Kidney (tissue), 22 donors: ENCODE measurements at places on chromosomes 2 and 18. TPM values are rescaled to one million over a fixed set of nuclear protein-coding genes. Genes with fewer than 3 reads are reported as not detected.

GAREM2 gene
- 3.2 TPM for total RNA-seq

C2orf66 gene
- not detected for total RNA-seq

LYG2 gene
- not detected for total RNA-seq

PNO1 gene
- 13.4 TPM for total RNA-seq

CHRNG gene
- total RNA-seq, result not detected

ZNF512 gene
- 40.6 TPM for total RNA-seq

CERKL gene
- total RNA-seq, result 8.0 TPM

VSNL1 gene
- 0.44 TPM for total RNA-seq

OSR1 gene
- 1.6 TPM for total RNA-seq

OBSL1 gene
- 123 TPM for total RNA-seq

FEZ2 gene
- 46.4 TPM for total RNA-seq

GRCh38 chr2:235377176-235377575 lies 116.7 kb upstream of the AGAP1 start:
- no peak for DNase-seq

DNA sequence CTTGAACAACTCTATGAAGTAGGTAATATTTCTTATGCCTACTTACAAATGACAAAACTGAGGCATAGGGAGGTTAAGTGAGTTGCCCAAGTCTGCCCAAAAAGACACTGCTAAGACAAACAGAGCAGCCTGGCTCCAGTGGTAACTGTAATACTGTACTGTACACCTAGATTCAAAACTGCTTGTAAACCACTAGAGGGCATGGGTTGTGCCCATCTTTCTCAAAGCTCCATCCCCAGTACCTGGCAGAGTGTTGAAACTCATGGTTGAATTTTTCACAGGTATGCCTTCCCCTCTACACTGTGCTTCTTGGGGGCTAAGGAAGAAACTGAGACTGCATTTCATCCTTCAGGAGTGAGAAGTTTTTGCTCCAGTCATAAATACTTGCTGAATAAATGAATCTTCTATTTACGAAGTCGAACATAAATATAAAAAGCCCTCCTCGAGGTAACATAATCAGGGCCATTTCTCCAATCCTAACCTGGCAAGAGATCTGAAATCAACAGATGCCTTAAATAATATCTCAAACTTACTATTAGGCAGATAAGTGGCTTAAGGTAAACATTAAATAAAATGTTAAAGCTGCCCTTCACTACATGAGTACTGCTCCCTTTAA lies 2.0 kb downstream of the PPP4R1 start:
- DNase-seq, result peak; percentile 72

DNA sequence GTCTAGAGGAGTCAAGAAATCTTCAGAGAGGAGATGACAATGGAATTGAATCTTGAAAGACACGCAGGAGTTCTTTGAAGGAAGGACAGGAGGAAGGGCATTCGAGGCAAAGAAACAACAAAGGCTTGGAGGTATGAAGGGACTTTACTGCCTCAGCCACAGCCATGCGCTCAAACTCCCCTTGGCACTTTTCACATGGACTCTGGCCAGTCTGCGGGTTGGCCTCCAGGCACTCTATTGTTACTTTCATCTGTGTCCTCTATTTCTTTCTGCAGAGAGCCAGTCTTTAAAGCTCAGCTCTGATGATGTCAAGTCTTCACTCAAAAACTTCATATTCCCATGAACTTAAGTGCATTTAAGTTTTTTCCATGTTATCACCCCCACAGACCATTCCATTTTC lies 95.4 kb downstream of the ZAP70 start:
- DNase-seq, result no peak

GRCh38 chr2:2016651-2017311 lies 272.5 kb upstream of the PXDN start:
- no peak for DNase-seq

DNA sequence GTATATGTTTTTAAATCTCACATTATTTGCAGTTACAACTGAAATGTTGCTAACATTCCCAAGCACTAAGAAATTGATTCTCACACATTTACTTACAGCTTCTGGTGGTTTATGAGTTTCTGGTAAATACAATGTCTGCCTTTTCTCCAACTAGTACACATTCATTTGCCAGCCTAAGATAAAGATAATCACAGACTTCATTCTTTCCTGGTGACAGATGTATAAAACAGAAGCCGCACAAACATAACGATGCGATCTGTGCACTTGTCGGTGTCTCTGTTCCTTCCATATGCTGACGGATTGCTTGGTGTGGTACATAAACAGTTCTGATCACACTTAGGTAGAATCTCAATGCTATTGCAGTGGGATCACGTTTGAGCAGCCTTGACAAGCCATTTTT lies 100.4 kb upstream of the DDX18 start:
- no peak for DNase-seq

DNA sequence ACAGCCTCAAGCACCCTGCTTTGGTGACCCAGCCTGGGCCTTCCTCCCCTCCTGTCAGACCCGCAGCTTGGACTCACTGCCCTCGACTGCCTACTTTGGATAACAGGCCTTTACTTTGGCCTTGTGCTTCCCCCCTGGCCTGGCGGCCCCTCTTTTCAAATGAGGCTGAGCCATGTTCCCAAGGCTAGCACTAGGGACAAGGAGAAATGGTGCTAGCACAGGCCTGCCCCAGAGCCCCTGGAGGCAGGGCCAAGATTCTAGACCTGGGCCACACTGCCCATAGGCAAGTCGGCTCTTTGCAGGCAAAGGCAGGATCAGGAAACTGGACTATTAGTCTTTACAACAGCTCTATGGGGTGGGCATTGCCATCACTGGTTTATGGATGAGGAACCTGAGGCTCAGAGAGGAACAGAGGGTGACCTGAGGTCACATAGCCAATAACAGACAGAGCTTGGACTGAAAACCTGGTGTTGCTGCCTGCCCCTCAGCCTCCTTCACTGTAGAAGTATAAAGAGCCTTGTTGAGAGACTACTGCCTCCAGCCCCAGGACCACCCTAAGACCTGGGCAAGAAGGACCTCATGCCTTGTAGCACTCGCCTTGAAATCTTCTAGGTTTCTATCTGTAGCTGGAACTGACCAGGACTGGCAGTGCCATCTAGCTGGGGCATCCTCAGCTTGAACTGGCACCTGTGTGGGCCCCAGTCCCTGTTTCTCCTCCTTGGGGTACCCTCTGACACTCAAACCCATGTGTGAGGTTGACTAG lies 266.3 kb downstream of the DYSF start:
- DNase-seq, result no peak

DNA sequence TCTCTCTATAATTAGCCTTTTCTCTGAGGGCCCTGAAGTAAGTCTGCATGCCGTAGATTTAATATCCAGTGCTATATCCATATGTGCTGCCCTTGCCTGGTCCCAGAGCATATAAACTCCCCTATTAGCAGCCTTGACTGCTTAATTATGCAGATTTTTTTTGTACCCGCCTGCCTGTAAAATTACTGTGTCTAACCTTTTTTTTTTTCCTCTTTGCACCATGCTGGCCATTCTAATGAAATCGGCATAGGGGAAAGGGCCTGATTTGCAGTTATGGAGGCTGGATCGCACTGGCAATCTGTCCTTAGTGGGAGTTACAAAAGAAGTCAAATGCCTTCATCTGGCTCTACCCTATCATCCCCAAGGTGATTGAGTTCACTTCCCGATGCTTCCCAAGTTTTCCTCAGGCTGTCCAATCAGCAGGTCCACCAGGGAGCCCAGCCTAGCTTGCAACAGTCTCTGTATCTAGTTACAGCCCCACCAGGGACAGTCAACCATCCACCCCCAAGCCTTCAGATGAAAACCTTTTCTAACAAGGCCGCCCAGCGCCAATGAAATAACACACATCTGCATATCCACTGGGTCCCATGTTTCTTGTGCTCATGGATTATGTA lies 239.0 kb downstream of the ZNF521 start:
- no peak for DNase-seq

- DNase-seq, result no peak
Observed at GRCh38 chr2:49162151-49162550, 7.8 kb upstream of the FSHR start.

DNA sequence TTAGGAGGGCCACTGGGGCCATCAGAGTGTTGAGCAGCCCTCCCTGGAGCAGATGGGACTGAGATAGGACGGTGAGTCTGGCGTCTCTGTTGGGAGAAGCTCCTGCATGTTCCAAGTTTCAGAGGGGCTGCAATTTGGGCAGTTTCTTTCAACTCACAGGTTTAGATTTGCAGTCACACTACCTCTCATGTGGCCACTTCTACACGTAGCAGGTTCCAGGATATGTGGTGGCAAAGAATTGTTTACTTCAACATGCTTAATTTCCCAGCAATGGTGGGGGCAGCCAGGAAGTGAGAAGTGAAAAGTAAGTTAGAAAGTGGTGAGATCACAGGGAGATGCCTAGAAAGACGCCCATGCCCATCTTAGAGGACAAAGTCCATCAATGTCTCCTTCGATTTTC lies 9.3 kb downstream of the NCK2 start:
- DNase-seq, result no peak

GRCh38 chr18:54647176-54647575 lies 56.1 kb downstream of the DYNAP start:
- DNase-seq, result no peak

DNA sequence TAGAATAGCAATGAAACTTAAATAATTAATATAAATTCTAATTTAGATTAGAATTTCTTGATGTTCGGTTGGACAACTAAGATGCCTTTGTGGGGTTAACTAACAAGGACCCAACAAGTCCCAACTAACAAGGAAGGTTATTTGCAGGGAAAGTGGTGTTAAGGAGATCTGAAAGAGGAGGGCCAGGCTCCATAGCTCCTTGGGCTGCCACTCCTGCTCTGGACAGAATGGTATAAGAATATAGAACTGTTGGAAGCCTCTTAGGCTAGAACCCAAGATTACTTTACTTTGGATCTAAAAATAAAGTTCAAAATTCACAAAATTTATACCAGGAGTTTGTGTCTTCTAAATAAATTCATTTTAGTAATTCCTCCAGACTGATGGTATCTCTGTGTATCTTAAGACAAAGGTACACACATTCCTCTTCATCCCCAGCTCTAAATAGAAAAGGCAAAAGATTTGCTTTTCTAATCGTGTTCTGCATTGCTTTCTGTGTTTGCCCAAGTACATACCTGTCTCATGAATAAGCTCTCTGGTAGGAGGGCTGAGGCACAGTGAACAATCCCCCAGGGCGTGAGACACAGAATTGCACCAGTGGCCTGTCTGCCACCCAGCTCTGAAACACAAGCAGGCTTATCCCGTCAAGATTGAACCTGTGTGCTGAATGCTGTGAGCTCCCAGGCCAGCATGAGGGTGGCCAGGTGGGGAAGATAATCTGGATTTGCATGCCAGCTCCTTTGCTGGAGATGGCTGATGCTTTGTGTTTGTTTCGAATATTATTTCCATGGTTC lies 176.0 kb downstream of the ACKR3 start:
- no peak for DNase-seq

GRCh38 chr2:42813763-42814162 lies 21.4 kb upstream of the HAAO start:
- no peak for DNase-seq

GRCh38 chr2:161448431-161448830 lies 32.3 kb downstream of the TBR1 start:
- no peak for DNase-seq

- DNase-seq, result no peak
Observed at GRCh38 chr2:173715441-173715840, 249.7 kb downstream of the SP3 start.

DNA sequence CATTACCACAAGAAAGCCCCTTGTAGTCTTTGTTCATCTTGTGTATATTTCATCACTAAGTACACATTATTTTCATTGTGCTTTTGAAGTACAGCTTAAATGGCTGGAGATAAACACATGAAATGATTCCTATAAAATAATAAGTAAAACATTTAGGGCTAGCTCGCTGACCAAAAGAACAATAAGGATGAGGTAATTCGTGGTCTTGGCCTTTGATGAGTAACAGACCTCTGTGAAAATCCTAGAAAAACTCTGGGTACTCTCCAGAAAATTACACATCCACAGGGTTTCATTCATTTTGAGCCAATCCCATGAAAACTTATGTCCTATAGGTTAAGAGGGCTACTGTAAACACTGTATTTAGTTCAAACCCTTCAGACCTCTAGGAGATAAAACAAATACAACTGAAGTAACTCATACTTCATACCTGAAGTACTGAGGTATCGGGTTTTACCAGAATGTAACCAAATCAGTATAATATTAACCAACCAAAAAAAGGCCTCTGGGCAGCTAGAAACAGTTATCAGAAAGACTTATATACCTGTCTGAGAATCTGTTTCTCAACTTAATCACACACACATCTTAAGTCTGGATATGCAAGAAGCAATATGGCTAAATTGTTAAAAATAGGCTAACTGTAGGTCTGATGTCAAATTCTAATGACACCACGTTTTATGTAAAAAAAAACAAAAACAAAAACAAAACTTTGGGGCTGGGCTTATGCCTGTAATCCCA lies 31.0 kb downstream of the CFAP36 start:
- DNase-seq, result no peak

DNA sequence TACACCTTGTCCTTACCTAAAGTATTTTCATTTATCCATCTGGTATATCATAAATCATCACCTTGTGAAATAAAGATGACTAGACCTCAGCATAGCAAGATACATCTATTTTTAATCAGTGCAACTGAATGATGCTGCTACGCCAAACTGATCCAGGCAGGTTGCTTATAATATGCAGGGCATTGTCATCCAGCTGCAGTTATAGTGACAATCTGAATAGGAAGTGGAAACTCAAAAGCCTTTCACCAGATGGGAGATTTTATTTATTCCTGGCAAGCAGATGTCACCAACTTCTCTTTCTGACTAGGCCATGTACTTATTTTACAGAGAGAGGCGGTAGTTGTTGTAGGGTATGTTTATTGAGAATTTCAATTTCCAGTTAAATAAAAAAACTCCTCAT lies 747.3 kb downstream of the ADCYAP1 start:
- no peak for DNase-seq

GRCh38 chr2:47070920-47071824 lies 83.9 kb downstream of the STPG4 start:
- DNase-seq, result no peak

- DNase-seq, result no peak
Observed at GRCh38 chr18:27632706-27633105, 447.6 kb upstream of the CHST9 start.

DNA sequence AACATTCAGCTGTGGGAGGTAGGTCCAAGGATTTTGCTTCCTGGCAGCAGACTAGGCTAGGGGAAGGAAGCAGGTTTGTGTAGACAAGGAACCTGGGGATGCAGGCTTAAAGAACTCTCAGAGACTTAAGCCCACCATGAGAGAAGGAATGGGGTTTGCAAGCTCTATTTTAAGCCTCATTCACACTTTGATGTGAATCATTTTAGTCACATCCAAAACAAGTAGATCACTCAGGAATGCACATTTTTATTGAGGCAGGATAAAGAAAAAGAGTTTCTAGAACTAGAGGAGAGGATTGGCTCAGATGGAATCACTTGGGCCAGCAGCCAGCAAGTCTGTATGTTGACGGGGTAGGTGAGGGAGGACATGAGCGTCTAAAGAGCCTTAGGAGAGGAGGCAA lies 3.3 kb upstream of the NAPG start:
- DNase-seq, result no peak

- no peak for DNase-seq
Observed at GRCh38 chr2:177894546-177894945, 178.0 kb downstream of the PDE11A start.
